ENCODE measurements at places on chromosomes 3 and 15.

DNA sequence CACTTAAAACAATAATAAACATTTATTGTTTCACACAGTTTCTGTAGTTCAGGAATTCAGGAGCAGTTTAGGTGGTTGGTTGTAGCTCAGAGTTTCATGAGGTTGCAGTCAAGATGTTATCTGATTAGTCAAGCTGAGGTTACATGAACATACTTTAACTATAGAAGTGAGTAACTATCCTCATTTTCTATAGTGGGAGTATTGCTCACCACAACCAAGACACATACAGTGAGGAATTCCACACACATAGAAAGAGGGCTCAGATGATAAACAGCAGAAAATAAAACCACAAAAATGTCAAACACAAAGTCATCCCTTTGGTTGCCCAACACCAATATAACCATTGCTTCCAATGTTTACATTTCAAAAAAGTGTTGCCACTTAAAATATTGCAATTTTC is 13.6 kb downstream of the SCN11A start:
- no peak for DNase-seq

DNA sequence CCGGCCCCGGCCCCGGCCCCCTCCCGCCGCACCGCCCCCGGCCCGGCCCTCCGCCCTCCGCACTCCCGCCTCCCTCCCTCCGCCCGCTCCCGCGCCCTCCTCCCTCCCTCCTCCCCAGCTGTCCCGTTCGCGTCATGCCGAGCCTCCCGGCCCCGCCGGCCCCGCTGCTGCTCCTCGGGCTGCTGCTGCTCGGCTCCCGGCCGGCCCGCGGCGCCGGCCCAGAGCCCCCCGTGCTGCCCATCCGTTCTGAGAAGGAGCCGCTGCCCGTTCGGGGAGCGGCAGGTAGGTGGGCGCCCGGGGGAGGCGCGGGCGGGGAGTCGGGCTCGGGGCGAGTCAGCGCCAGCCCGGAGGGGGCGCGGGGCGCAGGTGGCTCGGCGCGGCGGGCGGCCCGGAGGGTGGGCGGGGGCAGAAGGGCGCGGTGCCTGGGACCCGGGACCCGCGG is 352 bp downstream of the CHRD start:
- DNase-seq: peak; percentile 69

GRCh38 chr15:77865106-77865610 is 212.4 kb downstream of the TBC1D2B start:
- no peak for DNase-seq

DNA sequence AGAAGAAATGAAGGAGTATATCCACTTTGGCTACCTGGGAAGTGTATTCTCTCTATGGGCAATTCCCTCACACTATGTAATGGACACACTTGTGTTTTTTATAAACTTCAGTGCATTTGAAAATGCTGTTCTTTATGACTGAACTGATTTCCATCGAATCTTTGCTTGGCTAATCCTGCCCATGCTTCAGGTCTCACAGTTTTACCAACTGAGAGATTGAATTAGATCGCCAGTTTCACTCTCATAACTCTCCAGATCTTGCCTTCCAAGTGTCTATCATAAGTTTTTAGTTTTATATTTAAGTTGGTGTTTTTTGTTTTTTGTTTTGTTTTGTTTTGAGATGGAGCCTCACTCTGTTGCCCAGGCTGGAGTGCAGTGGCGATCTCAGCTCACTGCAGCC is 73.5 kb upstream of the MBNL1 start:
- DNase-seq: no peak

GRCh38 chr3:30500666-30501399 is 105.6 kb upstream of the TGFBR2 start:
- no peak for DNase-seq

GRCh38 chr15:80822676-80823075 is 43.5 kb downstream of the CEMIP start:
- no peak for DNase-seq

GRCh38 chr15:63856711-63857460 is 23.1 kb upstream of the HERC1 start:
- no peak for DNase-seq

DNA sequence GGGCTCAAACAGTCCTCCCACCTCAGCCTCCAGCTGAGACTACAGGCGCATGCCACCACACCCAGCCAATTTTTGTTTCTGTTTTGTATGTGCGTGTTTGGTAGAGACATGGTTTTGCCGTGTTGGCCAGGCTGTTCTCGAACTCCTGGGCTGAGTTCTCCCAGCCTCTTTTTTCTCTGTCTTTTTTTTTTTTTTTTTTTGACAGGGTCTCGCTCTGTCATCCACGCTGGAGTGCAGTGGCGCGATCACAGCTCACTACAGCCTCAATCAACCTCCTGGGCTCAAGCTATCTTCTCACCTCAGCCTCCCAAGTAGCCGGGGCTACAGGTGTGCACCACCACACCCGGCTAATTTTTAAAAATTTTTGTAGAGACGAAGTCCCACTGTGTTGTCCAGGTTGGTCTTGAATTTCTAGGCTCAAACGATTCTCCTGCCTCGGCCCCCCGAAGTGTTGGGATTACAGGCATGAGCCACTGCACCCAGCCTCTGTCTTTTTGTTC is 867 bp upstream of the DCAF1 start:
- DNase-seq: peak; percentile 23

DNA sequence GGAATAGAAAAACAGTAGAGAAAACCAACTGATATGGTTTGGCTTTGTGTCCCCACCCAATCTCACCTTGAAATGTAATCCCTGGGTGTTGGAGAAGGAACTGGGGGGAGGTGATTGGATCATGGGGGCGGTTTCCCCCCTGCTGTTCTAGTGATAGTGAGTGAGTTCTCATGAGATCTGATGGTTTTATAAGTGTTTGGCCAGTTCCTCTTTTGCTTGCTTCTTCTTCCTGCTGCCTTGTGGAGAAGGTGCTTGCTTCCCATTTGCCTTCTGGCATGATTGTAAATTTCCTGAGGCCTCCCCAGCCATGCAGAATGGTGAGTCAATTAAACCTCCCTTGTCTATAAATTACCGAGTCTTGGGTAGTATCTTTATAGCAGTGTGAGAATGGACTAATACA is 48.4 kb downstream of the EOMES start:
- no peak for DNase-seq

DNA sequence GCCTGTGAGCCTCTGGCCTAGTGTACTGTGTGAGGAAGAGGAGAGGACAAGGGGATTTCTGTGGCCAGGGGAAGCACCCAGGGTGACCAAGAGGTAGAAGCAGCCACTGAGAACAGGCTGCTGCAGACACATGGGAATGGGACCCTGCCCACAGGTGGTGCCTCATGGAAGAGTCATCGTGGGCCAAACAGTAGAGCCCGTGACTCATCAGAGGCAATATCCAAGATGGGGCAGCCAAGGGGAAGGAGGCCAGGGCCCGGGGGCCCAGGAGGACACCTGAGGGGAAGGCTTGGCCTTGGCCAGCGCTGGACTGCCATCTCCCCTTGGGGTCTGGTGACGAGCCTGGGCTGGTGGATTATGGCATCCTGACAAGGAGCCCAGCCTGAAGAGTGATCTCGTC is 275.0 kb upstream of the LYSMD4 start:
- DNase-seq: no peak

DNA sequence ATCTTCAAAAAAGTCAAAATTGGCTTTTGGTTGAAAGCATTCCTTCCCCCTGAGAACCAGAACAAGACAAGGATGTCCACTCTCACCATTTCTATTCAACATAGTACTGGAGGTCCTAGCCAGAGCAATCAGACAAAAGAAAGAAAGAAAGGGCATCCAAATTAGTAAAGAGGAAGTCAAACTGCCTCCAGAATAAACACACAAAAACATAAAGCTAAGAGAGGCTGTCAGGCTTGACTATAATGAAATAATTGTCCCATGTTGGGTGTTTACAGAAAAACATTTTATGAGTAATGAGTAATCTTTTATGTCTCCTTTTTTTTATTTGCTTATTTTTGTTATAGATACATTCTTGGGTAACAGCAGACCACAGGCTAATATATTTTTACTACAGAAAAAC is 18.3 kb upstream of the FAM240A start:
- DNase-seq: no peak

- peak; percentile 52 for DNase-seq
These were observed 44.8 kb downstream of the KBTBD12 start for GRCh38 chr3:127959873-127960272.

DNA sequence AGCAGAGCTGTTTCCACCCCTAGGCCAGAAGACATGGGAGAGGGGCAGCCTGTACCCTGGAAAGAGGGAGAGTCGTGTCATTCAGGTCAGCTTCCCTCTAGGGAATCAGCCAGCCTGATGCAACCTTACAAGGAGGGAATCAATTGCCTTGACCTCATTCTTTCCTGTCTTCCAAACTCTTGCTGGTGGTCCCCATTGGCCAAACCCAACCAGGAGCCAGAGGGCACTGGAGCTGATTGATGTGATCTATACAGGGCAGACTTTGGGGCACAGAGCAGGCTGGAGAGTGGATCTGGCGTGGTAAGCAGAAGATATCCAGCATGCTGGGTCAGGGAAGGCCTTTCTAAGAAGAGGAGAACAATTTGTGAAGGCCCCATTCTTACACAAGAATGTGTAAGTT is 19.1 kb upstream of the MAGEF1 start:
- DNase-seq: no peak

- DNase-seq: no peak
These were observed 2.5 kb upstream of the NLGN1 start for GRCh38 chr3:173395073-173395411.

DNA sequence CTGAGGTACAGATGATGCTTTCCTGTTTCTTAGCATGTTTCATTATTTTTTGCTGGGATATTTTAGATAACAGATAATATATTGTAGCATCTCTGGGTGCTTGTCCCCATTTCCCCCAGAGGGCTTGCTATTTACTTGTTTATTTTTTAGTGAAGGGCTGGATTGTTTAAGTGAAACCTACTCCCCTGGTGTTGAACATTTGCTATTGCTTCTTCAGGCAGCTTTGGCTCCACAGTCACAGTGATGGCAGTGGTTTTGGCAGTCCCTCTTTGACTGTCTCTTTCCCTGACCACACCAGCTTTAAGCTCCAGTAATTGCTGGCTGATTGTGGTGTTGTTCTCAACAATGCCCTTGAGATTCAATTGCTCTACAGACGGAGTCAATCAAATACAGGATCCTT is 128.9 kb downstream of the KLF13 start:
- DNase-seq: no peak

GRCh38 chr3:136731274-136731884 is 20.8 kb downstream of the STAG1 start:
- no peak for DNase-seq

- DNase-seq: no peak
These were observed 238.6 kb downstream of the CHL1 start for GRCh38 chr3:435161-435560.

GRCh38 chr15:55218056-55218455 is 21.3 kb upstream of the RSL24D1 start:
- no peak for DNase-seq

- no peak for DNase-seq
These were observed 396.5 kb downstream of the FHIT start for GRCh38 chr3:60854791-60855190.

- DNase-seq: no peak
These were observed 1097.8 kb downstream of the NAALADL2 start for GRCh38 chr3:175956964-175957363.

- no peak for DNase-seq
These were observed 9.7 kb upstream of the CHST2 start for GRCh38 chr3:143109861-143110260.

Measured in heart right ventricle (tissue), 16 donors.